ENCODE measurements at places on chromosomes 4 and X. TPM values are rescaled to one million over a fixed set of nuclear protein-coding genes. Genes with fewer than 3 reads are reported as not detected.

The ITM2A gene
- 106 TPM for total RNA-seq

The CXorf51A gene
- total RNA-seq = not detected

The MAGEC3 gene
- total RNA-seq = not detected

The TMSB15C gene
- total RNA-seq = 3.3 TPM

The ZNF157 gene
- total RNA-seq = 0.60 TPM

The ANOS1 gene
- total RNA-seq = not detected

The RTL9 gene
- total RNA-seq = not detected

The PRSS12 gene
- not detected for total RNA-seq

- DNase-seq = no peak
- H3K36me3 ChIP-seq = no peaks in the 10 kb centered on the region
- no peaks in the 10 kb centered on the region for H3K4me1 ChIP-seq
- no peak overlapping the region for H3K4me3 ChIP-seq
- no peaks in the 10 kb centered on the region for H3K27me3 ChIP-seq
- H3K27ac ChIP-seq = no peak overlapping the region
These were observed 192.2 kb upstream of the TLL1 start for GRCh38 chr4:165680821-165681220.

- no peak for DNase-seq
- no peak overlapping the region for H3K4me3 ChIP-seq
- H3K27me3 ChIP-seq = no peaks in the 10 kb centered on the region
- H3K36me3 ChIP-seq = no peaks in the 10 kb centered on the region
- H3K4me1 ChIP-seq = no peaks in the 10 kb centered on the region
These were observed 296.0 kb upstream of the SFRP2 start for GRCh38 chr4:154084864-154085263.

DNA sequence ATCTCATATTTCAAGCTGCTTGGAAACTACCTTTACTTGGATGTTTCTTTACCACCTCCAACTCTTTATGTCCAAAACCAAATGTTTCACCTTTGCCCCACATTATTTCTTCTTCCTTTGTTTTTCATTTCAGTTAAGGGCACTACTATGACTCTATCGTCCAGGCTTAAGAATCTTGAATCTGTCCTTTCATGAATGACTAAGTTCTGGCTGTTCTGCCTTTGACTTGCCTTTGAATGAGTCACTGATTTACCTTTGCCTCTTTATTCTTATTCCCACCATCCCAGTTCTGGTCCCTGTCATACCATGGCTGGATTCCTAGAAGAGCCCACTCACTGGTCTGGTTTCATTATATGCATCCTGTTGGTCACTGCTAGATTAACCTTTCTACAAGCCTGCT is 30.6 kb upstream of the PLAC1 start:
- no peaks in the 10 kb centered on the region for H3K4me1 ChIP-seq
- no peaks in the 10 kb centered on the region for H3K36me3 ChIP-seq
- H3K27ac ChIP-seq = no peak overlapping the region
- H3K4me3 ChIP-seq = no peak overlapping the region
- no peaks in the 10 kb centered on the region for H3K27me3 ChIP-seq
- no peak for DNase-seq

- H3K27ac ChIP-seq = no peak overlapping the region
- no peaks in the 10 kb centered on the region for H3K36me3 ChIP-seq
- H3K4me1 ChIP-seq = no peaks in the 10 kb centered on the region
- H3K4me3 ChIP-seq = no peak overlapping the region
- DNase-seq = no peak
These were observed 69.7 kb downstream of the FANCB start for GRCh38 chrX:14802943-14803710.

- H3K36me3 ChIP-seq = no peaks in the 10 kb centered on the region
- no peaks in the 10 kb centered on the region for H3K27me3 ChIP-seq
- no peak overlapping the region for H3K27ac ChIP-seq
- no peaks in the 10 kb centered on the region for H3K4me1 ChIP-seq
- no peak for DNase-seq
These were observed 78.3 kb upstream of the ATXN3L start for GRCh38 chrX:13397878-13398818.

DNA sequence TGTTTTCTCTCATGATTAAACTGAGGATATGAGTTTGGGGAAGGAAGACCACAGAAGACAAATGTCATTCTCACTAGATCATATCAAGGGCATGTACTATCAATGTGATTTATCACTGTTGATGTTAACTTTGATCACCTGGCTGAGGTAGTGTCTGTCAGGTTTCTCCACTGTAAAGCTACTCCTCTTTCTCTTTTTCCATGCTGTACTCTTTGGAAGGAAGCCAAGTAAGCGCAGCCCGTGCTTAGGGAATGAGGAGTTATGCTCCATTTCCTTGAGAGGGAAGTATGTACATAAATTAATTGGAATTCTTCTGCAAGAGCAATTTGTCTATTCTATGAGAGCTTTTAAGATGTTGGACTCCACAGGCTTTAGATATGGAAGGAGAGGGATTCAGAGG is 4.0 kb upstream of the KANTR start:
- no peak for DNase-seq
- no peak overlapping the region for H3K27ac ChIP-seq
- H3K36me3 ChIP-seq = peaks cover 10% of the 10 kb centered on the region
- H3K27me3 ChIP-seq = no peaks in the 10 kb centered on the region
- H3K4me1 ChIP-seq = peaks cover 4% of the 10 kb centered on the region

DNA sequence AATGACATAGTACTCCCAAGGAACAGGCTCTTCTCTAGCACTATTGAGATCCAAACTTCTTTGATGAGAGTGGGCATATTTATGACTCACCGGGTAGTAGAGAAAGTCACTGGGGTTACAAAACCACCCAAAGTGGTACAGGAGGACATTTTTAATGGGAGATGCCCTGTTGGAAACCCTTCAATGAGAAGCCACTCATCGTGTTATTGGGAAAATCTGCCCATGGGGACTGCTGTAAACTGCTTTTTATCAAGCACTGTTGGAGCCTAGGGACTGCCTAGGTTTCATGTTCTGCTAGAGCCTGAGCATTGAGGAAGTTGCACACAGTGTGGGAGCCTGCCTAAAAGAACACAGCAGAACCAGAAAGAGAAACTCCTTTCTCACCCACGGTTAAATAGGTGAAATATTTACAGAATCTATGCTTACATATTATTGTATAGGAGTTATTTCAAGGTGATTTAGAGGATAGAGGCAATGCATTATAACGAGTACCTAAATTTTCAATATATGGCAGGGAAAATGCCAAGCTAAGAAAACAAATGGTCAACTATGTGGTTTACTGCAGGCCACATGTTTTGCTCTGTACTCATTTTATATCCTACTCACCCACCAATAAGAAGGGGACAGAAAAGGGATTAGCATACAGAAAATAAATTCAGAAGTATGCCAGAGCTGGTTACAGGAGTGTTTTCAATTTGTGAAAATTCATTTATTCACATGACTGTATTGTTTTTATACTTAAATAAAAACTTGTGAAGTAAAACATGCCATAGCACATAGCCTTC is 559.1 kb downstream of the FSTL5 start:
- H3K27me3 ChIP-seq = no peaks in the 10 kb centered on the region
- no peaks in the 10 kb centered on the region for H3K4me1 ChIP-seq
- no peak for DNase-seq
- H3K27ac ChIP-seq = no peak overlapping the region
- no peaks in the 10 kb centered on the region for H3K36me3 ChIP-seq
- no peak overlapping the region for H3K4me3 ChIP-seq

DNA sequence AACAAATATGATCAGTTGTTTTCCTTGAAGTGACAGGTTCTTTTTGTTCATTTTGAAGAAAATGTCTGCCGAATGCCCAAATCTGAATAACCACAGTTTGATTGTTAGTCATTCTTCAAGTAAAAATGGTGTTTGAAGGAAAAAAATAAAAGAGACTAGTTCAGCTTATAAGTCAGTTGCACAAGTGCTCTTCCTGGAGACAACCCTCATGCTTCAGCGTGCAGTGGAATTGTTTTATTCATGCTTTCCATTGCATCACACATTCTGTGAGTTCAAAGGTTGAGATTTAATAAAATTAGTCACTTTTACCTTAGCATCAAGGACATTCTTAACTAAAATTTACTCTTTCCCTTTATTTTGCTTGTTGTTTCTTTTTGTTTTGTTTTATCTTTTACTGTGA is 404.9 kb downstream of the ZNF674 start:
- no peak overlapping the region for H3K27ac ChIP-seq
- no peaks in the 10 kb centered on the region for H3K27me3 ChIP-seq
- no peaks in the 10 kb centered on the region for H3K36me3 ChIP-seq

GRCh38 chr4:48585401-48585800 is 95.3 kb downstream of the ZAR1 start:
- no peak overlapping the region for H3K4me3 ChIP-seq
- no peak overlapping the region for H3K27ac ChIP-seq
- H3K4me1 ChIP-seq = no peaks in the 10 kb centered on the region
- H3K27me3 ChIP-seq = no peaks in the 10 kb centered on the region

- no peaks in the 10 kb centered on the region for H3K36me3 ChIP-seq
- H3K27me3 ChIP-seq = no peaks in the 10 kb centered on the region
- no peak for DNase-seq
- H3K4me1 ChIP-seq = no peaks in the 10 kb centered on the region
- no peak overlapping the region for H3K27ac ChIP-seq
These were observed 187.2 kb upstream of the SPRY1 start for GRCh38 chr4:123209436-123209835.

- no peaks in the 10 kb centered on the region for H3K36me3 ChIP-seq
- DNase-seq = no peak
- no peak overlapping the region for H3K4me3 ChIP-seq
- no peak overlapping the region for H3K27ac ChIP-seq
- H3K27me3 ChIP-seq = no peaks in the 10 kb centered on the region
These were observed 390.0 kb upstream of the NWD2 start for GRCh38 chr4:36854554-36854953.

DNA sequence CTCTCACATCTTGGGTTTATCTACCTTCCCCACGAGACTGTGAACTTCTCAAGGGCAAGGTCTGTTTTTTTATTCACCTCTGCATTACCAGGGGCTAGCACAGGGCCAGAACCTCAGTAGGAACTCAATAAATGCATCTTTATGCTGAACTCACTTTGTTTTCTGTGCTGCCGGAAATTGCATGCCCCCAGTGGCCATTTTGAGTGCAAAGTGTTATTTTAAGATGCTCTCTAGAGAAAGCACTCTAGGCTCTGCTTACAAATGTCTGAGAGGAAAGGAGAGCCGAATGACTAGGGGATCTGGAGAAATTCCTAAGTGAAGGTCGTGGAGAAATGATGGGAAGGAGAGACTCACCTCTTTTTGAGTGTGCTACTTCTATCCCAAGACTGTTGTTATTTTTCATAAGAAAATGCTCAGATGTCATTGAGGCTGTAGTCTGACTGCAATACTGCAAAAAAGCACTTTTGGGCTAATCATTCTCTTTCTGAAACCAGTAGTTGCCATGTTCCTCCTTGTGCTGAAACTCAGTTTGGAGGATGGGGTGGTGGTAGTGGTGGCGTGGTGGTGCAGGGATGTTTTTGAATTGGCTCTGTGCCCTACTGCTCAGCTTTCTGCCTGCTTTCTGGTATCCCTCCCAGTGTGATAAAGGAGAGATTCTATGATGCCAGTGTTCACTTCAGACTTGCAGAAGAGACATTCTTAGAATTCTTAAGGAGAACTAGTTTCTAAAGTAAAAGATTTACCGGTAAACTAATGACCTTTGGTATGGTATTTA is 41.3 kb downstream of the DOCK11 start:
- H3K4me3 ChIP-seq = peak overlapping the region; percentile 38
- H3K27ac ChIP-seq = peak overlapping the region; percentile 27
- peak; percentile 60 for DNase-seq
- no peaks in the 10 kb centered on the region for H3K36me3 ChIP-seq

DNA sequence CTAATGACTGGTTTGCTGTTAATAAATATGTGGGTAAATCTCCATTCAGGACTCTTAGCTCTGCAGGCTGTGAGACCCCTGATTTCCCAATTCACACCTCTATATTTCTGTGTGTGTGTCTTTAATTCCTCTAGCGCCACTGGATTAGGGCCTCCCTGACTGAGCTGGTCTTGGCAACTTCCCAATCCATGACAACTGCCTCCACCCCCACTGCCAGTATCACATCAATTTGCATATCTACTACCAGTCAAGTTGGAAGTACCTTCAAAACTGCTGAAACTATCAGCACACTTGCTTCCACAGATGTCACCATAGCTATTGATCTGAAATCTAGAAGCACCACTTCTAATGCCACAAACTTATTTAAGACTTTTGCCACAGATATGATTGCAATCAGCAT is 27.6 kb downstream of the OPRPN start:
- H3K27ac ChIP-seq = no peak overlapping the region
- no peaks in the 10 kb centered on the region for H3K4me1 ChIP-seq
- DNase-seq = no peak
- H3K4me3 ChIP-seq = no peak overlapping the region
- H3K36me3 ChIP-seq = no peaks in the 10 kb centered on the region

DNA sequence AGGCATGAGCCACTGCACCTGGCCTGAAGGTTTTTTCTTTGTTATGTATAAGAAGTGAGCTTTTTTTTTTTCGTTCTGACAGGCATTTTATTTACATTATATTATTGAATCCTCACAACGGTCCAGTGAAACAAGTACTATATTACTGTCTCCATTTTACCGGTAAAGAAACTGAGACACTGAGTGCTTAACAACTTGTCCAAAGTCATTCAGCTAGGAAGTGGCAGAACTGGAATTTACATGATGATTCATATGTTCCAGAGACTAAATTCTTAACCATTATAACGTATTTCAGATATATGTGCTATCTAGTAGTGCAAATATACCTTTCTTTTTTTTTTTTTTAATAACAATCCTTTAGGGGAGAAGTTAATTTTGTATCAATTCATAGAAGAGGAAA is 18.4 kb upstream of the SLC6A14 start:
- DNase-seq = no peak
- H3K4me3 ChIP-seq = no peak overlapping the region
- H3K36me3 ChIP-seq = no peaks in the 10 kb centered on the region
- H3K4me1 ChIP-seq = no peaks in the 10 kb centered on the region
- no peak overlapping the region for H3K27ac ChIP-seq

DNA sequence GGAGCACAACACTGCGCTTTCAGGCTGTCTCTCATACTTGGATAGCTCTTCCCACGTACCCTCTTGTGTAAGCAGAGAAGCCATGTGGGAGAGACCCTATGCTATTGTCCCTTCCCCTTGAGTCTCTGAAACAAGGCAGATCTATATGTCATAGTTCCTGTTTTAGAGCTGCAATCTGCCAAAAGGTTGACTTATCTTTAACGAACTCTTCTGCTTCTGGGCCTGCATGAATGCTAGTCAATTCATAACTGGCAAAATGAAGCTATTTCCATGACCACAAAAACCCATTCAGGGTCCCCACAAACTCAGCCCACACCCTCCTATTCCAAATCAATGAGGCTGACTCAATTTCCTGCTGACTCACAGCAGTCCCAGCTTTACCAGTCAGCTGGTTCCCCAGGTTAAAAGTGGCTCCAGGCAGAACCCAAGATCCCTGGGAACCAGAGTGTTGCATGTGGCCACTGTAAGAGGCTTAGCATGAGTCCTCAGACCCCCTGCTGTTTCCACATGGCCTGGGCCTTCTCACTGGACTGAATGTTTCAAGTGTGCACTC is 25.3 kb upstream of the SOD3 start:
- H3K4me1 ChIP-seq = no peaks in the 10 kb centered on the region
- no peaks in the 10 kb centered on the region for H3K36me3 ChIP-seq
- DNase-seq = no peak
- no peaks in the 10 kb centered on the region for H3K27me3 ChIP-seq
- H3K27ac ChIP-seq = no peak overlapping the region
